ENCODE measurements at places on chromosomes 3 and 15. TPM values are rescaled to one million over a fixed set of nuclear protein-coding genes. Genes with fewer than 3 reads are reported as not detected.
A peak's percentile ranks its signal among the peaks of the same experiment; 100 is the strongest.

The TATDN2 gene
- 40.6 TPM for total RNA-seq

The IL17RC gene
- 30.2 TPM for total RNA-seq

DNA sequence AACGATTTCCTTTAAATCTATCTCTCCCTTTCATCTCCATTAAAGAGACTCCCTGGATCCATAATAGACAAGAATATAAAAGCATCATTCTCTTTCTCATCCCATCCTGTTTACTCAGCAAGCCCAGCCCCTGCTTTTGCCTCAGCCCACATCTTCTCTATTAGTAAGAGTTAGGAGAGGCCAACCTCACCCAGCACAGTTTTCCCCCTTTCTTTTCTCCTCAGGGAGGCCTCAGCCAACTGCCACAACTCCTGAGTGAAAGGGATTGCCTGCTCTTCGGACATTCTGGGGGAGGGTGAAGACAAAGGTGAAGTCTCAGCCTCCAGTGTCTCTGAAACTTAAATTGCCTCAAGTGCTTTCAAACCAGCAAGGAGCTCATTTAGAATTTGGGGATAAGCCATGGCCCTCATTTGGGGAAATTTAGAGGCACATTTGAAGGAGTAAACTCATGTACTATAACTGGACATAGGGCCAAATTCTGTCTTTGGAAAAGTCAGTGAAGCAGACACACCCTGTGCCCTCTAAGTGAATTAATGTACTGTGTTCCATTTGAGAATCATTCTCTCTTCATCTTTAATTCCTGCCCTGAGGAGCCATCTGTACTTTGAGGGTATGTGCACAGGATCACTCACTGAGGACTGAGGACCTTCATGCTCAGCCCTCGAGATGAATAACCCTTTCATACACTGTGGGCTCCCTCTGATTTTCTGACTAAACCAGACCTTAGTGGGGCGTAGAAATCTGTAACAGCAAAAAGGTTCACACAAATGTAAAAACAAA, 82.5 kb downstream of the SOX2 start:
- no peak overlapping the region for H3K27ac ChIP-seq
- no peak overlapping the region for H3K4me3 ChIP-seq
- no peak for DNase-seq
- no peaks in the 10 kb centered on the region for H3K27me3 ChIP-seq
- H3K36me3 ChIP-seq: no peaks in the 10 kb centered on the region

GRCh38 chr3:4641863-4642563, 148.9 kb downstream of the ITPR1 start:
- H3K4me1 ChIP-seq: peaks cover 2% of the 10 kb centered on the region
- peaks cover 2% of the 10 kb centered on the region for H3K36me3 ChIP-seq
- H3K27ac ChIP-seq: no peak overlapping the region
- H3K27me3 ChIP-seq: peaks cover 33% of the 10 kb centered on the region
- DNase-seq: no peak

DNA sequence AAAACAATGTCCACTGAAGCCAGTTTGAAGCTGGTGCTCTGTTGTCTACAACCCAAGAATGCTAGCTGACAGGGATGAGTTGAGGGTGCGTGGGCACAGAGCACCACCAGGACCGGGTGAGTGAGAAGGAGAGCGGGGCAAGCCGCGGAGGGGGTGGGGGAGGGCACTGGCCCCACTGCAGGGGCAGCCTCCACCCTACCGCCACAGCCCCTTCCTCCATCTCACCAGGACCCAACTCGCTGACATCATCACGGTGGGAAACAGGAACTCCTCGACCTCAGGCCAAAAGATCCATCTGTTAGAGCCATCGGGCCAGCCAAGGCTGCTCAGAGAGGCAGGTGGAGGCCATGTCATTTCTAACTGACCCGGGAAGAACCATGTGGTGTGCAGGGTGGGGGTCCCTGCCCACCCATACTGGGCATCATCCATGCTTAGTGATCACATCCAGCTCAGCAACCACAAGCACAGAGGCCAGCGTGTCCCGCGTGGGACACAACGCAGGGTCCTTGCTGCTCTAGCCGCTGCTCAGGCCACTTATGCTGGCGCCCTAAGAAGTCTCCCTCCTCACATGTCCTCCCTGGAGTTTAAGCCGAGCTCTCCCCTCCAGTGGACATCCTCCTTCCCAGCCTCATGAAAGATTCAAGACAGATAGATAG, 57.6 kb upstream of the GATA2 start:
- no peak for DNase-seq
- H3K4me1 ChIP-seq: peaks cover 36% of the 10 kb centered on the region
- H3K4me3 ChIP-seq: no peak overlapping the region

DNA sequence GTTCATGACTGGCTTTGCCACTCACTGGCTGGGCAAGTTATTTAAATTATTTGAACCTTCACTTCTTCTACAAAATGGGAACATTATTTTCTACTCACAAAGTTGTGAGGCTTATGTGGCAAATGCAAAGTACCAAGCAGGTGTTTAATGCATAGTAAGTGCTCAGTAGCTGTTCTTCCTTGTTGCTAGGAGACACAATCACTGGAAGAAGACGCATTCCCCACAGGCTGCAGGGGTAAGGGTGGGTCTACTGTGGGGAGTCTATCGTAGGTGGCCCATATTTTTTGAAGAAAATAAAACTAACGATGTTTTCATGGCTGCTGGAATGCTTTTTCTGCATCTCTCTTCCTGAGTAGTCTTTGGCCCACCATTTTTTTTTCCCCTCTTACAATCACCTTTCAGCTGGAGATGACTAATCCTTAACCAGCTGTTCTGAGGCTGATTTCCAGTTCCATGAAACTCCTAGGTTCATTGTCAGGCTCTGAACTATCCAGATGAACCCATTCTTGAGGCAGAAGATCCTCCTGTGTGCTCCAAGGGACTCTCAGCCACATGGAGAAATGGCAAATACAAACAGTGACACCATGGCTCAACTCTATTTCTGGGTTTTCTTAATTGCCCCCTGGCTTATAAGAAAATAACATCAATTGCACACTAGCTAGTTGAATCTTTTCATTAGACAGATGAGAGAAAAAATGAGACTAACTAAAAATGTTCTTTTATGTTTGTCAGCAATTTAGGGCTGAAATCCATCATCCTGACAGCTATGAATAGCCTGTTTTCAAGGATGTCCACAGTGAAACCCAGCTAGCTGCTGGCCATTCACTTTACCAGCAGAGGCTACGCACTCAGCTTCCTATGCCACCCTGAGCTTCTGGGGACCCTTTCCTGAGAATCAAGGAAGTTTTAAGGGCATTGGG, 108.3 kb upstream of the ETV5 start:
- no peak for DNase-seq
- peaks cover 21% of the 10 kb centered on the region for H3K4me1 ChIP-seq
- H3K27me3 ChIP-seq: no peaks in the 10 kb centered on the region
- no peak overlapping the region for H3K27ac ChIP-seq
- H3K36me3 ChIP-seq: no peaks in the 10 kb centered on the region

DNA sequence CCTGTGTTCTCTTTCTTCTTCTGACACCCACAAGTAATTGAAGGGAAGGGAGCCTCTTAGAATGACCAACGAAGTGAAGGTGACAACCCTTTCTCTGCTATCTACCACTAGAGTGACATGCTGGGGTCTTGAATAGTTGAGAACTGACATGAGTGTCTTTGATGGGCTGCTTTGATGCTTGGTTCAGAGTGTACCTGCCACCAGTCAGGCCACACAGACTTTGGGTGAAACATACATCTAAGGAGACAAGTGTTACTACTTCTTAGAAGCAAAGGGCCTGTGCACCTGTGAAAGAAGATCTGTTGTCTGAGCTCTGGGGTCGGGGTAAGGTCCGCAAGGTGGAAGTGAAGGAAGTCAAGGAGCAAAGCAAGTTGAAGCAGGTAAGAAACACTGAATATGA, 1040.7 kb upstream of the CFAP20DC start:
- no peaks in the 10 kb centered on the region for H3K27me3 ChIP-seq
- no peaks in the 10 kb centered on the region for H3K36me3 ChIP-seq
- H3K4me3 ChIP-seq: no peak overlapping the region
- H3K27ac ChIP-seq: no peak overlapping the region

DNA sequence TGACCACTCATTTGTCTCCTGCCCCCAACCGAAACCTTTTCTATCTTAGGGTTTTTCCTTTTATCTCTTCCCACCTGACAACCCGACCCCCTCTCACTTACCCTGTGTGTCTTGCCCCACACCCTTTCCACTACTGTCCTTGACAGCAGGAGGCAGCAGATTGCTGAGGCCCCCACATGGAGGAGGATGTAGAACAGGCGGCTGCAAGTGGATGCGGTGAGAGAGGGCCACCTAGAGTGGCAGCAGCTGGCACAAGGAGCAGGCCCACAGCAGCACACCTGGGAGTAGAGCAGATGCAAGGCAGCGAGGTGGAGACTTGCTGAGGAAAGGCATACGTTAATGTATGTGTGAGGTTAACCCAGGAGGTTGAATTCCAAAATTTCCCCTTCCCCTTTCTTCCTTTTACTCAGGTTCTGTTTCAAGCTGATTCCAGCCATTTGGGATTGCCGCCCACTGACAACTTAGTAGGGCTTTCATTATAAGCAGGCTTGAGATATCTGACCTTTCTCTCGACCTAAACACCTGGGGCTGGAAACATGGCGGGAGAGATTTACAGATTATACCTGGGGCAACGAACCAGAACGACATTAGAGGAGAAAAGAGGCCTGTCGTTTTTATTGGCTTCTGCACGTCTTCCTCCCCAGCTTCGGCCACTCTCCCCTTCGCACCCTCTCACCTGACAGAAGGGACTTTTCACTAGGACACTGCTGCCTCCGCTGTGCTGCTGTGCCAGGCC, 643 bp downstream of the SERINC4 start:
- H3K4me3 ChIP-seq: peak overlapping the region; percentile 30
- H3K4me1 ChIP-seq: peaks cover 29% of the 10 kb centered on the region
- no peak for DNase-seq
- H3K36me3 ChIP-seq: peaks cover 29% of the 10 kb centered on the region
- no peaks in the 10 kb centered on the region for H3K27me3 ChIP-seq
